ENCODE measurements at places on chromosomes 12 and 14.

GRCh38 chr14:29028973-29029582 lies 262.5 kb downstream of the FOXG1 start:
- DNase-seq, result no peak

GRCh38 chr14:37655418-37655817 lies 60.0 kb downstream of the TTC6 start:
- DNase-seq, result no peak

DNA sequence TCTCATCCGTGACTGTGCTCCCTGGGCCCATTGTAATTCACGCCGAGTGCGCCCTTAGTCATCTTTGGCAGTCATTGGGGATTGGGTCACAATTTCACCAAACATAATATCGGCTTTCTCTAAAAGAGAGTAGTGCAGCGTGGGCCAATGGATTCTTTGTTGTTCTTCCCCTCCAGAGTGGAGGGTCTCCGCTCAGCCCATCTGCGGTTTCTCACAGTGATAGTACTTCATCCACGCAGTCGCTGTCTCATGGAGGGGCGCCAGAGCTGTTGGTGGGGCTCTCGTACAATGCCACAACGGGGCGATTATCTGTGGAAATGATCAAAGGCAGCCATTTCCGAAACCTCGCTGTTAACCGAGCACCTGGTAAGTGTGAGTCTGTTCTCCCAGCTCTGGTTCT lies 321.8 kb downstream of the SNAPC1 start:
- DNase-seq, result no peak

DNA sequence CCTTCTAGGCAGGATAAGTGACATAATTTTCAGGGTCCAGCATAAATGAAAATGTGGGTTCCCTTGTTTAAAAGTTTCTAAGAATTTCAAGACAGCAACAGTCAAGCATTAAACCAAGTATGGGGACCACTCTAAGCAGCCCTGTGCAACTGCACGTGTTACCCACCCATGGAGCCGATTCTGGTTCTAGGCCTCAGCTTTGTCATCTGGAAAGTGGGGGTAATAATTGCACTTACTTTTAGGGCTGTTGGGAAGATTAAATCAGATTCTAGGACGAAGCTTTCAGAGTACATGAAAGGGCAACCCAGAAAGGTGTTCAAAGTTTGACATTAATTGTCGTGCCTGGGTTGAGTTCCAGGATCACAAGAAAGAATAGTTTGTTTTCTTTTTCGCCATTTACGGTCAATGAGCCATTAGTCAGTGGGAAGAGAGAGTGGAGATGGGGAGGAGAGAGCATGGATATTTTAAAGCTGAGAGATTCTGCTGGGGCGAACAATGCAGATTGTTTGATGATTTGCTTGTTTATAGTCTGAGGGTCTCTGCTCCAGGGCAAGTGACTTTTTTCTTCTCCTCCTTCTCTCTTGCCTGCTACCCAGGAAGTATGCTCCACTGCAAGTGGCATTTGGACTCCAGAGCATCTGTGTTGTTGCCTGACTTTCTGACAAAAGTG lies 10.7 kb upstream of the PPFIBP1 start:
- DNase-seq, result no peak

- peak; percentile 27 for DNase-seq
Measured at GRCh38 chr12:88393017-88393767, 187.1 kb downstream of the KITLG start.

GRCh38 chr12:47758834-47759690 lies at the start of gene RAPGEF3:
Gene RAPGEF3 (minus strand): TSS chr12:47758880. CDS start chr12:47758556, 324 bp downstream.
- peak; percentile 77 for DNase-seq

GRCh38 chr12:21975293-21975692 lies 34.1 kb upstream of the ABCC9 start:
- DNase-seq, result no peak

DNA sequence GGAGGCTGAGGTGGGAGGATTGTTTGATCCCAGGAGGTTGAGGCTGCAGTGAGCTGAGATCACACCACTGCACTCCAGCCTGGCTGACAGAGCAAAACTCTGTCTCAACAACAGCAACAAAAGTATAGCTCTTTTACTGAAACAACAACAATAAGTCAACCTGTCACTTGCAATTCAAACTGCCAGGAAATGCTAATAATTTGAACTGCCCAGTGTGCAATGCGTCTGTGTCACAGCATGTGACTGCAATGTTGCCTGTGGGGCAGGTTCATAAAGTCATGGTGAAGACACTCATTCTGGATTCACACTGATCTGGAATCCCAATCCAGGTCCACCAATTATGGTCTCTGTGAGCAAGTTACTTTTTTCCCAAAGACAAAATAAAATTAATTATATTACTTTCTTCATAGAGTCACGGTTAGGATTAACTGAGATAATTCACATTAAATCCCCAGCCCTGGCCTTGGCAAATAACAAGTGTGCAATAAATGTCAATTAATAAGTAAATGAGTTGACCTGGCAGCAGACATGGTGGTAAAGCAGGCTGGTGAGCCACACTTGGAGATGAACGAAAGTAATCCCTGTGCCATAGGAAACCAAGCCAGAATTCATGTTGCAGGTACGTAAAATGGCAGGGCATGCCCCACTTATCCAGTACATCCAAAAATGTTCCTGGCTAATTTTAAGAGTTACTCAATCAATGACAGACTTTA lies 89.1 kb upstream of the CPSF6 start:
- DNase-seq, result no peak

DNA sequence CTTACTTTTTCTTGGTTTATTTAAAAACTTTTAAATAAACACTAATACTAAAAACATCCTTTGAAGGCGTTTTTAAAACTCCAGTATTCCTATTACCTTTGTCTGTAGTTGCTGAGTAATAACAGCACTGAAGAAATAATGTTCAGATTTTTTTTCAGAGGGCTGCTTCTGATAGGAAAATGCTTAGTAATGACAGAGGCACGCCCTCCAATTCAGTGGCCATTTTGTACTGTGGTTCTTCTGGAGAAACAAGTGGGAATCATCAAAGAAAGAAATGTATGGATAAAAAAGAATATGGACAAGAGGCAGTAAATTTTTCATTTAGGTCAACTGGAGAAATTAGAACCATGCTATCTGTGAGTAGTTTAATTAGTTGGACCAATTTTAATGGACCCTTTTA lies 13.6 kb downstream of the VEZT start:
- peak; percentile 66 for DNase-seq

- peak; percentile 25 for DNase-seq
Measured at GRCh38 chr12:123998344-123998990, 25.5 kb downstream of the ZNF664 start.

- DNase-seq, result no peak
Measured at GRCh38 chr12:81085832-81086231, 8.0 kb downstream of the ACSS3 start.

- DNase-seq, result no peak
Measured at GRCh38 chr12:5000204-5000603, 43.5 kb upstream of the KCNA5 start.

DNA sequence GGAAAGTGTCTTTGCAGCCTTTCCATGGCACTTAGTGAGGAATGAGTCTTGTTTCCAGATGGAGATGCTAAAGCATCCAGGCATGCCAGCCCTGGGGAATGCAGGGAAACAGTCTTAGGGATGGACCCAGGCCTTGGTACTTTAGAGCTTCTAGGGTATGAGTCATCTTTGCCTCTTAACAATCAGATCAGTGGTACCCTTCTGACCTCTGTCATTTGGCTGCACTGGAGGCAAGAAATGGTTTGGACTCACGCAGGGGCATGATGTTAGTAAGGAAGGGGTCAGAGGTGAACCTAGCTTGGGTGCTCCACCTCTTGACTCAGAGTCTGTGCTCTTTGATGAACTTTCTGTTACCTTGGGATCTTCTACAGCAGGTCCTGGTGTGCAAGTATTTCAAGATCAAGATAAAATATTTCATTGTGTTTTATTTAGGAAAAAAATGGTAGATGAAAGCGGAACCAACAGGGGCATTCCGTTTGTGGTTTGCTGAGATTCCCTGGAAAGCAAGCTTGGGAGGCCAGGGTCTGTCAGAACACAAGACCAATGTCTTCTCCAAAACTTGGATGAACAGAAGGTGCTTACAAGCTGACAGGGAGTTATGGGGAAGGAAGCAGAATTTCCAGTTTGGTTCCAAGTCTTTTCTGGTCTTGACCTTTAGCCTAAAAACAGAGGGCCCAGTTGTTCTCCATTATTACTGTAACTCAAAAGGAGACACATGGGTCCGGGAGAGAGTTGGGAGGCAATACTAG lies 216.2 kb downstream of the ZFP36L1 start:
- no peak for DNase-seq

GRCh38 chr12:56682323-56682722 lies 5.8 kb downstream of the PTGES3 start:
- no peak for DNase-seq

DNA sequence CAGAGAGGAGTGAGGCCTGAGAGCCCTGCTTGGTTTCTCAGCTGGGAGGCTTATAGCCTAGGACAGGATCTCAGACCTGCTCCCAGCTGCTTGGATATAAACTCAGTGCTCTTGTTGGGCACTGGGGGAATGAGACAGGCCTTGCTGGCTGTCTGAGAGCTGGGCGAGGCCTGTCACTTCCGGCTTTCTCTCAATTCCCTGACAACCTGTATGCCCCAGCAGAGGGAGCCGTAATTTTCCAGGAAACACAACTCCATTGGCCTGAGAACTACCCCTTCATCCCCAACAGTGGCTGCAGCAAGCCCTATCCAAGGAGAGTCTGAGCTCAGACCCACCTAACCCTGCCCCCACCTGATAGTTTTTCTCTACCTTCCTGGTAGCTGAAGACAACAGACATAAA lies 258.3 kb upstream of the STXBP6 start:
- no peak for DNase-seq

- no peak for DNase-seq
Measured at GRCh38 chr14:68961781-68962584, 17.1 kb downstream of the ACTN1 start.

DNA sequence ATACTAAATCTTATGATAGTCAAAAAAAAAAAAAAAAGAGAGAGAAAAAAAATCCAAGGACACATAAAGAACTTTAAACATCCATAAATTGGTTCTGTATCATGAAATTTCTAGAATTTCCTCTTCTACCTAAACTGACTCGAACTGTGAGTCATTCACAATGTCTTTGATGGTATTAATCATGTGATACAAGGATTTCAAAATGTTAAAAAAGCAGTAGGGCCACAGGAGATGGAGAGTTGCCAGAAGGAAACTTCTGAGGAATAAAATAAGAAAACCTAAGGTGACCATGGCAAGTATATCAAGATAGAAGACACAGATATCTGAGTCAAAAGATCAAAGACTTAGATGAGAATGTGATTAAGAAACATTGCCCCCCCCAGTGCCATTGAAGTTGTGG lies 1320.9 kb upstream of the FLRT2 start:
- DNase-seq, result no peak

DNA sequence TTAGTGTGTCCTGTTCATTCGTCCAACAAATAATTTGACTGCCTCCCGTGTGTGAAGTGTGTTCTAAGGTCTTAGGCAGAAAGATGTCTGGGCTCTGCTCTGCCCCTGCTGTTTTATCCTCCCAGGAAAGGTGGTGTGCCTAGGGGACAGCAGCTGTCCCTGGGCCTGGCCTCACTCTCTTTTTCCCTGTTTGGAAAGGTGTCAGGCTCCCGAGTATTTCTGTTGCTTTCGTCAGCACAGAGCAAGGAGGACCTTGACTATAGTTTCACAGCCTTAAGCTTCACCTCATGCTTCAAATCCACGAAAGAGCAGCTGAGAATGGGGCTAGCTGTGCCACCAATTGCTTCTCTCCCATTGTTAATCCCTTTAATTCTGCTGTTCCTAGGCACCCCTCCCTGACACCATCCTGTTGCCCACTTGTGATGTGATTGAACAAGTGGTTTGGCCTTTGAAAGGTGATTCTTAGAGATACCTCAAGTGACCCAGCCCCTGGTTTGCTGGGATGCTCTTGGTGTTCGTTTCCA lies 54.2 kb downstream of the TGFB3 start:
- no peak for DNase-seq

DNA sequence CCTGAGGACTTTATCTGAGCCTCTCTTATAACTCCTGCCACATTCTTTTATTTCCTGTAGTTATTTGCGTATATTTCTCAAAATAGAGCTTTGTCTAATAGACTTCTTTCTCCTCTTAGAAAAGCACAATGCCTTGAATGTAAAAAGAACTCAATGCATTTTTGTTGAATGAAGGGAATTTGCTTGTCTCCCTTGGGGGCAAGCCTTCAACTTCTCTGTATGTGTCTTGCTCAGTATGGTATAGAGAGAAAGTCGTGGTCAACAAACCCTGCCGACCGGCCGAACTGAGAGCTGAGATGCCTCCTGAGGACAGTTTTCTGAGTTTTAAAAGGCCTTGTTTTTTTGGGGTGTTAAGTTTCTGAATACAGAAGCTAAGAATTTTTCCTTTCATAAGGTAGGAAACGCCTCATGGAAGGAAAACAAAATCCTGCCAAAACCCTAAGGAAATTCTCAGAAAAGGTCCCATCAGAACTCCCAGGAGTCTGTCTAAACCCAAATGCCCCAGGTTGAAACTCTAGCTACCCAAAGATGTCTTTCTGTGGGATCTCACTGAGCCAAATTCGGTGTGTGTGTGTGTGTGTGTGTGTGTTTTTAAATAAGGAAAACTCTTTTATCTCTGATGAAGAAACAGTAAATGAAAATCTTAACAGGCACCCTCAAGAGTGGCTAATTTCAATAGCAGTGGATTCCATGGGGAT lies 136.6 kb downstream of the C12orf75 start:
- DNase-seq, result no peak

- DNase-seq, result no peak
Measured at GRCh38 chr14:91708795-91709194, 23.1 kb downstream of the CATSPERB start.

DNA sequence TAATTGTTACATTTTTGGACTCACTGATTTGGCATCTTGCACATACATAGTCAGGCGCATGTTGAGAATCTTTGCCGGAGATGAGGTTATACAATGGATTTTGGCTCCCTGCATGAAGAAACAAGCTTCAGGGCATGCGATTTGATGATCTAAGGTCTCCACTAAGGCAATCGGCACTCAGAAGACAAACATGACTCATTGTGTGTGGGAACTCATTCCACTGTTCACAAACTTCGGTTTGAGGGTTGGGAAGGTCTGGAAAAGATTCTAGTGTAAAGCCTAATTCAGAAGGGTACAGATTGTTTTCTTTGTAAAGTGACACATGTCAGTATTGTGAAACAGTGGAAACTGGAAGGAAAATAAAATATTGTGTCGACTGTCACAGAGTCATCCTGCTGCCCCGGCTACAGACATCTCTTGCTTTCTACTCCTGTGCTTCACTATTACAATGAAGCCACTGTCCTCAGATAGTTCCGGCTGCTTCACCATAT lies 192.6 kb upstream of the HMGA2 start:
- no peak for DNase-seq

- no peak for DNase-seq
Measured at GRCh38 chr14:82126006-82126405, 592.4 kb upstream of the SEL1L start.

- peak; percentile 24 for DNase-seq
Measured at GRCh38 chr14:35285168-35286002, 6.8 kb upstream of the PSMA6 start.

DNA sequence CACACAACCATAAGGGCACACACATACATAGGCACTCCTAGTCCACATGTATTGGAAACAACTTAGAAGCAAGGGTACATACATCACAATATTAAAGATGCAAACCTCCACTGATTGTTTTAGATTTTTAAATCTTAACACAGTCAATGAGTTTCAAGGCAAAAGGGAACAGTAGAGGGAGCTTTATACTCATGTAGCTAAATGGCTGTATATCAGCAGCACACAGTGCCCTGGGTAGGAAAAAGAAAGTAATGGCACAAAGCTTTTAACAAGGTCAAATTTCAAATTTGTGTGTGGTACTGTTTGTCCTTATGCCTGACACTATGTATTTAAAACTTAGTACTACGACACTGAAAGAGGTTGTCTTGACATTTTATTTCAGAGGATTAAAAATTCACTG lies 262.0 kb downstream of the MED13L start:
- DNase-seq, result peak; percentile 51

- no peak for DNase-seq
Measured at GRCh38 chr14:70731447-70732239, 77.7 kb downstream of the MAP3K9 start.
